ENCODE measurements at places on chromosomes 5 and 9.

- DNase-seq = no peak
Observed at GRCh38 chr5:74140409-74140808, 500.1 kb downstream of the ENC1 start.

DNA sequence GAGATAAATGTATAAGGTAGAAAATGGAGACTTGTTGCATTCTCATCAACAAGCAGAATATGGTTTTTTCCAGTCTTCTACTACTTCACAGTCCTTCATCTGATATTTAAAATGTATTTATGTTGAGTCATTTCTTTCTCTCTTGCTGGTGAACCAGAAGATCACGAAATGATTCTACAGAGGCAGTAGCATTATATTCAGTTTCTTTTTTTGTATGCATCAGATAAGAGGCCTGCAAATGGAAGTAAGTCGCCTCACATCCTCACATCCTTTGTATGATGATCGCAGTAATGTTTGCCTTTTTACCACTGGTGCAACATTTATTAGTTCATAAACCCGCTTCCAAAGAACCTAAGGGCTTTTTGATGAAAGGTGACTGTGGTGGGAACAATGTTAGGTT, 22.1 kb upstream of the IL13 start:
- no peak for DNase-seq

DNA sequence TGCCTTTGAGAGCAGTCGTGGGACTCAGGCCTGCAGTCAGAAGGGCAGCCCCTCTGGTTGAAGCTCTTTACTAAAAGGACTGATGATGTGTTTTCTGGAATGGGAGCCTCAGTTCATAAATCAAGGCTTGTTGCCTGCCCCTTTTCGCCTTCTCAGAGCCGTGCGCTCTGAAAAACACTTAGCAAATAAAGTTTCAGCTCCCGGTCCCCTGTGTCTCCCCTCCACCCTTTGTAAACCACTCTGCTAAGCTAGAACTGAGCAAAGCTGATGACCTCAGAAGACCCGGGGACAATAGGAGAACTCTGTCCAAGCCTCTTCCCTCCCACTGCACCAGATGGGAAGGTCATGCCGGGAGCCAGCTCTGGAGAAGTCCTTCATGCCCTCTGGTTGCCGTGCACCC, 39.3 kb upstream of the ADRA1B start:
- no peak for DNase-seq

DNA sequence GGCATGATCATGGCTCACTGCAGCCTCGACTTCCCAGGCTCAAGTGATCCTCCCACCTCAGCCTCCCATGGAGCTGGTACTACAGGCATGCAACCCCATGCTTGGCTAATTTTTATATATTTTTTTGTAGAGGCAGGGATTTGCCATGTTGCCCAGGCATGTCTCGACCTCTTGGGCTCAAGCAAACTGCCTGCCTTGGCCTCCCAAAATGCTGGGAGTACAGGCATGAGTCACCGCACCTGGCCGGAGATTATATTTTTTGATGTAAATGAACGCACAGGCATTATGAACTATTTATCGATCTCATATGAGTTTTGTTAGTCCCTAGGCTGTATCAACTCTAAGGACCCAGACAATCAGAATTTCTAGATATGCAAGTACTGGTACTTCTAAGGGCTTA, 25.5 kb upstream of the CEP120 start:
- DNase-seq = no peak

GRCh38 chr9:29214154-29214689, 1640.9 kb upstream of the C9orf72 start:
- peak; percentile 34 for DNase-seq

- no peak for DNase-seq
Observed at GRCh38 chr5:169131616-169132301, 169.2 kb downstream of the SLIT3 start.

- DNase-seq = no peak
Observed at GRCh38 chr9:126158588-126159429, 167.8 kb upstream of the MVB12B start.

DNA sequence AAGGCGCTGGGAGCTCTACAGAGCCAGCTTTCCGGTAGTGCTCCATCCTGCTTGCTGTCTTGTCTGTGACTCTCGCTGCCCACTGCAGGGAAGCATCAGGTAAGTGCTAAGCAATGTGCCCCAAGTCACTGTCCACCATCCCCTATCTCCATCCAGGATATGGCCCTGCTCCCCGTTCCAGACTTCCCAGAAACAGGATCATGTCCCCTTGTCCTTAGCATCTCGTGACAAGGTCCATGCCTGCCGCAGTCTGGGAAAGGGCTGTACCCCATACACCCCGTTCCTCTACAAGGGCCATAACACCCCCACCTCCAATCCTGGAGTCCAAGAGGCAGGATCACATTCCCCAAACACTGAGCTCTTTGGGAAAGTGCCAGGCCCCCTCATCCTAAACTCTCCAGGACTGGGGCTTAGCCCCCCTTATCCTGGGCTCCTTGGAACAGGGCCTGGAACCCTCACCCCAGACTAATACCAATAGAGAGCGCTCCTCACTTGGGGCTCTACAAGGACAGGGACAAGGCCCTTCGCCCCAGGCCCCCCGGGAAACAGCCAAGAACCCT, 566 bp downstream of the RPP25L start:
- no peak for DNase-seq

GRCh38 chr5:34522599-34523386, 133.3 kb upstream of the RAI14 start:
- DNase-seq = peak; percentile 73

DNA sequence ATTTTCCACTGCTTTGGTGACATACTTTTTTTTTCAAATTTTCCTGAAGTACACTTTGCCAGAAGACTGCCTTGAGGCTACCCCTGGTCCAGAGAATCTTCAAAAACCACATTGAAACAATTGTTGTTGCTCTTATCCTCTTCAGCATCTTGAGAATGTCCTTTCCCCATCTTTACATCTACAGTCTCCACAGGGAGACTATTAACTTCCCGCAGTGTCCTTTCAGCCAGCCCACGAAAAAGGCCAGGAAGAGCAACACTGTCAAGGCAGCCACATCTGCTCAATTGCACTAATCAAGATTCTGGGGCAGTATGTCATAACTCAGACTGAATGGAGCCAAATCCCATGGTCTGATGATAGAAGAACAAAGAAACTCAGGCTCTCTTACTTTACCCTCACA, 148.3 kb downstream of the ENC1 start:
- no peak for DNase-seq

DNA sequence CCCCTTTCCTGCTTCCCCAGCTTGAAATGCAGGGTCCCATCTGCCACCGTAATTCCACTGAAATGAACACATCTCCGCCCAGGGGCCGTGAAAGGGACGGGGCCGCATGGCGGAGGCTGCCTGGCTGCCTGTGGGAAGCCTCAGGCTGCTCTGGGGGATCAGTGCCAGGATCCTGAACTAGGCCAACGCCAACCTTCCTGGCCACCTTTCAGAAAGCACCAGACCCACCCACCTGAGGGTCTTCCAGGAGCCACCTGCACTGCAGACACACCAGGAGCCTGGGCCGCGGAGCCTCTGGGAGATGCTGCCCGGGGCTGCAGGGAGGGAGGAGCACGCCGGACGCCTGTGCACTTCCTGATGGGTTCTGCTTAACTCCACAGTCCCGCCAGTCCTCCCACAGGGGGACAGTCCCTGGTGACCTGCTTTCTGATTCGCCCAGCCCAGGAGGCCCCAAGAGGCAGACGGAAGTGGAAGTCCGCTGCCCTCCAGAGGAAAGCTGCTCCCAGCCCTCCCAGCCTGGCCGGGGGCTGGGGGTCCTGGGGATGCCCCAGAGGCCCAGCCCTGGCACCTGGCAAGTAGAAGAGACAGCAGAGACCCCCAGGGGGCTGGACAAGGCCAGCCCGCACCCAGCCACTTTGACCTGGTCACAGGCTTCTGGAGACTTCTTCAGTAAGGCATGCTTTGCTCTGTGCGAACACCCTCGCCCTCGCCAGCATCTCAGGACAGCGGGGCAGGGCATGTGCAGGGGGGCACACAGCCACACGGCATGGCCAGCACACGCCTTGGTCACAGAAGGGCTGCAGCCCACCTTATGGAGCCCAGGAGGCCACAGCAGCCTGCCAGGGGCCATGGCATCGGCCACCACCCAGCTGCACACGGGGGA, at the start of gene CARD9:
Gene CARD9, minus strand, starts transcription at position 370 of the 883 bp plus-strand sequence. CDS start 1,591 bp downstream, outside the sequence.
- DNase-seq = no peak

DNA sequence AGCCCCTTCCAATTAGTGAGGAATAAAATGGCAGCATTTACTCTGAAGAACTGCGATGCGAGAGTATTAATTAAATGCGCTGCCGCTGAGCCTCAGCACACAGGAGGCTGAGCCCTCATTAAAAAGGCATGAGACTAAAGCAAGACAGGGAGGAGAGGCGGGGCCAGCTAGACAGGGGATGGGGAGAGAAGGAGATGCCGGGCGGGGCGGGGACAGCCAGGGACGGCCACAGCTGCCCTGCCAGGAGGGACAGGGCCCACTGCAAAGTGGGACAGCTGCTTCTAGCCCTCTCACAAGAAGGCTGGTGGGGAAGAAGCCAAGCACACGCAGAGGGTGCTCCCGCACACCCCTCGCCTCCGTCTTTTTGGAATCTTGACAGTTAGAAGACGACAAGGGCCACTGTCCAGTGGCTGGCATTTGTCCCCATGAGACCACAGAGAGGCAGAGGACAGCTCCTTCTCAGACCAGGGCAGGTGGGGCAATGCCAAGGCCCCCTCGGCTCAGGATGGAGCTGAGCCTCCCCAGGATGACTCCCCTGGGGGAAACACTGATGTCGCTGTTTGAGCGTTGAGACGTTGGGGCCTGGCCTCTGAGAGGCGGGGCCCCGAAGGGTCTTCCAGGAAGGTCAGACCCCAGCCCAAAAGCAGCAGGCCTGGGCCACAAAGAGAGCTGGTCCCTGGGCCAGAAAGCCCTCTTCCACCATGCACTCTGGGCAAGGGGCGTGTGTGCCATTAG, 26.9 kb downstream of the ADAMTS2 start:
- DNase-seq = no peak

DNA sequence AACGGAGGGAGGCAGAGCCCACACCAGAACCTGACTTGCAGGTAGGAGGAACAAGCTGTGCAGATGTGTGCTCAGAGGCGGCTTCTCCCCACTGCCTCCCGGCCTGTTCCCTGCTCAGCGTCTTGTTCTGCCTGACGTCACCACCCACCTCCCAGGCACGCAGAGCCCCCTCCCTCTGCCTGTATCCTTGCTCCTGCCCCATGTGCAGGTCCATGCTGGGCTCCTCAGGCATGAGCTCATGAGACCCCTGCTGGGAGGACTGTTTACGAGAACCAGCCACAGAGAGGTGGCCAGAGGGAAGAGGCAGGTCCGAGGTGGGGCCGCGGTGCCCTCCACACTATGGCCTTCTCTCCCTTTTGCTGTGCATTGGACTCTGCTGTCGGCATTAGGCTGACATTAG, 45.5 kb downstream of the SLC6A3 start:
- no peak for DNase-seq

GRCh38 chr9:27196383-27196782, 87.4 kb downstream of the TEK start:
- DNase-seq = no peak

GRCh38 chr5:175778951-175779503, 92.4 kb upstream of the CPLX2 start:
- DNase-seq = no peak

DNA sequence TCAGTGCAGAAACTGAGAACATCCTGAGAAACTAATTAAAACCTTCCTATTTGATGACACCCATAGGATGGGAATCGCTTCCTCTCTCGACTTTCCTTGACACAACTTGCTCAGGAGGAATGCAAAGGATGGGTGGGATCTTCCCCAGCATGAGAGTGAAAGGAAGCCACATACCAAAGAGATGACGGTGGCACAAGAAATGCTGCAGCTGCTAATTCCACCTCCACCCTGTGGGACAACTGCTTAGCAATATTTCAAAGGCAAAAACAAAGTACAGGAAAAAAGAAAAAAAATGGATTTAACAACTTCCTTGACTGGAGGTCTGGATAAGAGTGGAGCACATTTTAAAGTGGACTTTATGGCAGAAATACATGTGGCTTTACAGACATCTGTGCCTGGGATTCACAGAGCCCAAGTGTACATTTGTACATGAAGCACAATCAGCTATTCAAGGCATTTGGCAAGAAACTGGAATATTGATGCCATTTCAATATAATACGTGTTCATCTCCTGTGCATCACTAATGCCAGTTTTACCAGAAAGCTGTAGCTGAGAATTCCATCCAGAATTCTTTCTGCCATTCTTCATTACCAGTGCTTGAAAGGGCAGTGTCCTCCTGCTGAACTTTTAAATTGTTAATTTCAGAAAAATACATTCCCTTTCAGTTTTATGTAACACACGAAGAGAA, 359.2 kb upstream of the ACTBL2 start:
- DNase-seq = peak; percentile 50

DNA sequence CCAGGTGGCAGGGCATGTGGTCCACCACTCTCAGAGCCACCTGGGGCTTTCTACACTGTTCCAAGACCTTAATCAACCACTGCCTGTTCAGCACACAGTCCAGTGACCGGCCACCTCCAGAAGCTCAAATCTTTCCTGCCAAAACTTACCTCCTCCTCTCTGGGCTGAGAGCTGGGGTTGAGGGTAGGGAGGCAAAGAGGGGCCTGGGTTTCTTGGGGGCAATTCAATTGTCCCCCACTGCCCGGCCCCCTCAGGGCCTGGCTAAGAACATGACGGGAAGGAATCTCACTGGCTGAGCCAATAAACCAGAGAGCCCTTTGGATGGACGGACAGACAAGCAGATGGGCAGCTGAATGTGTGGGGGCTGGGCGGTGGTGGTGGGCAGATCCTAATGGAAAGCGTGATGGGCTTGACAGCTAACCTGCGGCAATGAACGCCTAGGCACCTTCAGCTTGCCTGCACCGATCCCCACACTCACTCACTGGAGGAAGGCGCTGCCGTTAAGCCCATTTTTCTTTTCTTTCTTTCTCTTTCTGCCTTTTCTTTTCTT, 5.4 kb downstream of the NR5A1 start:
- DNase-seq = no peak

GRCh38 chr5:31682851-31683250, 43.9 kb downstream of the PDZD2 start:
- no peak for DNase-seq

DNA sequence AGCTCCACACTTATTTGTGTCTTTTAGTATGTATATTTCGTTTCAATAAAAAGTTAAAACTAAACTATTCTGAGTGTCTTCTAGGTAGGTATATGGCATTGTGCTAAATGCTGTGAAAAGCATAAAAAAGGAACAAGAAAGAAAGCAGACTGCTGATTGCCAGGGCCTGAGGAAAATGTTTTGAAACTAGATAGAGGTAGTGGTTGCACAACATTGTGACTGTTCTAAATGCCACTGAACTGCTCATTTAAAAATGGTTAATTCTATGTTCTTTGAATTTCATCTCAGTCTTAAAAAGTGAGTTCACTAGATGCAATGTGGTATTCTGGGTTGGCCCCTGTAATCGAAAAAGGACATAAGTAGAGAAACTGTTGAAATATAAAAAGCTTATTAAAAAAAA, 2.6 kb upstream of the ALAD start:
- no peak for DNase-seq

GRCh38 chr9:111175350-111175749, 137.1 kb upstream of the LPAR1 start:
- no peak for DNase-seq

GRCh38 chr9:80811003-80811402, 878.3 kb downstream of the TLE1 start:
- DNase-seq = no peak
